Amygdala (tissue), 56 donors: ENCODE measurements at places on chromosomes 6 and 20.

GRCh38 chr6:73631849-73632248 is 21.9 kb downstream of the SLC17A5 start:
- no peak for DNase-seq

GRCh38 chr6:135622081-135622480 is 124.5 kb upstream of the AHI1 start:
- DNase-seq, result no peak

- no peak for DNase-seq
Measured at GRCh38 chr20:2798814-2799213, 1.6 kb downstream of the CPXM1 start.

DNA sequence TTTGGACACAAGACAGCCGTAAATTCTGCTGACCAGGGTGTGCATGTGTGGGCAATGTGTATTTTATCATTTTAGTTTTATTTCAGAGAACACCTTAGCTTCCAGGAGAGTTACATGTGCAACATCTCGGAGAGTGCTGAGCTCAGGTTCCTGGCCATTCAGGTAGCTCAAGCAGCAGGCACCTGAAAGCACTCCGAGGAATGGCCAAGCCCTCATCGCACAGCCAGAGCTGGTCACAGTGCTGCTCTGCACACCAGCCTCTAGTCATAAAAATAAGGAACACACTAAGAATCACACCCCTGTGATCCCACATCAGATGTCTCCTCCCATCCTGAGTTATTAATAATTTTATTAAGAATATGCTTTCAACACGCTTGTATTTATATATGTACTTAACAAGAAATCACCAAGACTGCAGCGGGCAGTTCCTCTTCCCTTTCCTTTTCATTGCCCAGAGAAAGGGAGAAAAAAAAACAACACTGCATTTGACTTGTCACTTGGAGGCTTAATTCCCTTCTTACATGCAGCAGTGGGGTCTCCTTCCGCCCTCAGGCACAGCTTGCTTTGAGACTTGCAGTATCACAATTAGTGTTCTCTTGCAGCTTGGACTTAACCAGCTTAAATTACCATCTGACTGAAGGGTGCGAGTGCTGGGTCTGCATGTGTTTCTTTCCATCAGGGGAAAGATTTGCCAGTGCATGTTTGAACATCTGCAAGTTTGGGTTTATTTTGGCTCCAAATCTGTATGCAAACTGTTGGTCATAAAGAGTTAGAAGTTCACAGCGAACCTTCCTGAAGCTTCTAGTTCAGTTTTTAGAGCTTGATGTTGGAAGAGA is 36.0 kb upstream of the IRF4 start:
- DNase-seq, result no peak

- no peak for DNase-seq
Measured at GRCh38 chr20:35491823-35492222, 36.4 kb downstream of the CEP250 start.

GRCh38 chr20:37627060-37627766 is 66.6 kb upstream of the CTNNBL1 start:
- DNase-seq, result no peak

DNA sequence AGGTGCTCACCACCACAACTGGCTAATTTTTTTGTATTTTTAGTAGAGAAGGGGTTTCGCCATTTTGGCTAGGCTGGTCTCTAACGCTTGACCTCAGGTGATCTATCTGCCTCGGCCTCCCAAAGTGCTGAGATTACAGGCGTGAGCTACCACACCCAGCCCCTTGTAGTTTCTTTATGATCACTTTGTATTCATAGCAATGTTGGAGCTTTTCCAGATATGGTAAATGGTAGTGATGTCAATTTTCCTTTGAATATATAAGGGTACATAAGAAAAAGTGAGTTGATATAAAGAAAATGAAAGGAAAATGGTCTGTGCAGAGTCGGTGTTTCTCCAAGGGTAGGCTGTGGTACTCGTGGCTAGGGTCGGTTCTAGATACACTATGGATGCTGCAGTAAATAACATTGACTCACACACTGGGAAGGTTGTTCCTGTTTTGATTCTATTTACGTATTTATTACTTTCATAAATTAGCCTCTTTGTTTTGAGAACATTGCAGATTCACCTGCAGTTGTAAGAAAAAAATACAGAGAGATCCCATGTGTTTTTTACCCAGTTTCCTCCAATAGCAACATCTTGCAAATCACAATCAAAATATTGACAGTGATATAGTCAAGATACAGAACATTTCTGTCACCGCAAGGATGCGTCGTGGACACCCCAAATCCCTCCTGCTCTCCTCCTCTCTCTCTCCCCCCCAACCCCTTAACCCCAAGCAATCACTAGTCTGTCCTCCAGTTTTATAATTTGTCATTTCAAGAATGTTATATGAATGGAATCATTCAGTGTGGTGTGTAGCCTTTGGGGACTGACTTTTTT is 2.5 kb downstream of the ZNF831 start:
- DNase-seq, result no peak

GRCh38 chr6:146351018-146351417 is 192.6 kb upstream of the RAB32 start:
- DNase-seq, result no peak

DNA sequence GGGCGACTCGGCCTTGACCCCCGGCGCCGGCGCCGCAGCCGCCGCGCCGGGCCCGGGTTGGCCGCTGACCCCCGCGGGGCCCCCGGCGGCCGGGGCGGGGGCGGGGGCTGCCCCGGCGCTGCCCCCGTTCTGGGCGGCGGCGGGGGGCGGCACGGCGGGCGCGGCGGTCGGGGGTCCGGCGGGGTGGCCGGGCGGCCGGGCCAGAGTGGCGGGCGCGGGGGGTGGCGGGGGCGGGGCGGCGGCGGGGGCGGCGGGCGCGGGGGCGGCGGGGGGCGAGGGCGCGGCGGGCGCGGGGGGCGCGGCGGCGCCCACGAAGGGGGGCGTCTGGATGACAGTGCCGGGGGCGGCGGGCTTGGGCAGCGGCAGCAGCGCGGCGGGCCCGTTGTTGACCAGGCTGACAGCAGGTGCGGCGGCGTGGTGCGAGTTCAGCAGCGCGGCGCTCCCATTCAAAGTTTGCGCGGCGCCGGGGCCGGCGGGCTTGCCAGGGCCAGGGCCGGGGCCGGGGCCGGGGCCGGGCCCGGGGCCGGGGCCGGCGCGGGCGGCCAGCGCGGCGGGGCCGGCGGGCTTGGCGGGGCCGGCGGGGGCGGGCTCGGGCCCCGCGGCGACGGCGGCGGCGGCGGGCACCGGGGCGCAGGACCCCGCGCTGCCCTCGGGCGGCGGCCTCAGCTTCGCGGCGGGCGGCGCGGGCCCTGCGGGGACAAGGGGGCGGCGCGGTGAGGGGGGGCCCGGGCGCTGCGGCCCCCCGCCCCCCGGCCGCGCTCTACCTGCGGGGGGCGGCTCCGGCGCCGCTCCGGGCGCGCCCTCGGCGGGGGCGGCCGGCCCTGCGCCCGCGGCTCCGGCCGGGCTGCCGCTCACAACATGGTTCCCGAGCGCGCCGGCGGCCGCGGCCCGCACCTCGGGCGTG is 659 bp downstream of the TAF4 start:
- no peak for DNase-seq
